ENCODE measurements at places on chromosomes 1 and 21.

DNA sequence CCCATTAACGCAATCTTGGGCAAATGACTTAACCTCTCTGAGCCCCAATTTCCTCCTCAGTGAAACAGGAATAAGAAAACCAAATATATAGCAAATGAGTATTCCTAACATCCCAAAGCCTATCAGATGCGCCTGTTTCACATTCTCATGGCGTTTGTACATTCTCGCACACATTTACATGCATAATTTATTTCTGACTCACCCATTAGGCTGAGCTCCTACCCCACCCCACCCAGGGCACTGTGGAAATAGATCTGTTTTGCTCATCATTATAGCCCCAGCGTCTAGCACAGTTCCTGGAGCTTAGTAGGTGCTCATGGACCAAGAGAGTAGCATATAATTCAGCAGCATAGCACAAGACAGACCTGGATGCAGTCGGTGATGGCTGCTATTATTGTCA is 146.1 kb upstream of the VANGL1 start:
- no peak for DNase-seq

- DNase-seq, result no peak
Observed at GRCh38 chr1:4634793-4635406, 19.5 kb upstream of the AJAP1 start.

- DNase-seq, result no peak
Observed at GRCh38 chr1:39452540-39452939, 38.9 kb upstream of the BMP8A start.

DNA sequence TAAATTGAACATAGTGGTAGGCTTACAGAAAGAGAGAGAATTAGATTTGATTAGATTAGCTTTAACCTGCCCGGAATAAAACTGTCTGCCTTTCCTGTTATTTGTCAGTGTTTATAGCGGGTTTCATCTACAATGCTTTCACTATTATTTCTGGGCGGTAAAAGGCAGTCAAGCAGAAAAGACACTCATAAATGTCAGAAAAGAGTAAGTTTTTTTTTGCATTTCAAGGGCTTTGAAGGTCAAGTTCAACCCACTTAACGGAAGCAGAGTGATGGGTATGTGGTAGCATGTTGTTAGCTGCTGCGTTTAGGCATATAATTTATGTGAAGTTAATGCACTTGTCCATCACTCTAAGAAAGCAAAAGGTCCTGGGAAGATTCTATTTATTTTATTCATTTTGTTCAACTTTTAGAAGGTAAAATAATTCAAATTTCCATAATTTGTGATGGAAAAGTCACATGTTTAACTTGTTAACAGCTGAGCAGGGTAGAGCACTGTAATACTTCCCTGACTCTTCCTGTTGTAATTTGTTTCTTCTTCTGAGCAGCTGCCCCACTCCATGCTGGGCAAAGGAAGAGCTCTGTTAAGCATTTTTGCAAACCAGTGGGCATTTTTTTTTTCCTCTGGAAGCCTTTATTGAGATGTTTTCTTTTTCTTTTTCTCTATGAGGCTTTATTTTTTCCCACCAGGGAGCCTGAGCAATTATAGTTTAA is 220.1 kb downstream of the ST6GALNAC3 start:
- no peak for DNase-seq

DNA sequence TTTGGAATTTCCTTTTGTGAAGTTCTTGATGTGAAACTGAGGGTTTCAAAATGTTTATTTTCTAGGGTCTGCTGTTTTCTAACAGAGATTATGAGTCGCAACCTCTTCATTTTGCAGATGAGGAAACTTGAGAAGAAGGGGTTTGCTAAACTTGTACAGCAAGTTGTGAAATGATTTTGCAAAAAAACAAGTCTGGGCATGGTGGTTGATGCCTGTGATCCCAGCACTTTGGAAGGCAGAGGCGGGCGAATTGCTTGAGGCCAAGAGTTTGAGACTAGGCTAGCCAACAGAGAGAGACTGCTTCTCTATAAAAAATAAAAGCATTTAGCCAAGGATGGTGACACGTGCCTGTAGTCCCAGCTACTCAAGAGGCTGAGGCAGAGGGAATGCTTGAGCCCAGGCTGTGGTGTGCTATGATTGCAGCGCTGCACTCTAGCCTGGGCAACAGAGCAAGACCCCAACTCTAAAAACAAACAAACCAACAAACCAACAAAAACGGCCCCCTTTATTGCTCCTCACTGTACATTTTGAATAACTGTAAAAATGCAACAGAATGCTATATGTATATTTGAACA is 9.9 kb downstream of the TRIM67 start:
- no peak for DNase-seq
